Femur (tissue), 1 donor: ENCODE measurements at places on chromosomes 4 and X.

DNA sequence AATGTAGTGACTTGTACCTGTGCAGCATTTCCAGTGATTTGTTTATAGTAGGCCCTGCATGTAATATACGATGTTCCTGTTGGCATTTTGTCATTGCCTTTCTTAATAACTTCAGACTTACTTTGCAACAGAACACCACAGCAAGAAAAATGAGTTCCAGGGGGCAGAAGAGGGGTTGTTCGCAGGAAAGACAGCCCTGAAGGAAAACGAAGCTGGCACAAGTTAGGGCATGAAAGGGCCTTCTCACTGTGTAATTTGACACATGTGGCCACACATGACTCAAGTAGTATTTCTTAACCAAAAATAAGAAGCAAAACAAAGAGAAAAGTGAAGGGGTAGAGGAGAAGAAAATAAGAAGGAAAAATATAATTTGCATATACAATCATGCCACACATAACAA is 265.8 kb upstream of the SMIM31 start:
- no peak for DNase-seq

DNA sequence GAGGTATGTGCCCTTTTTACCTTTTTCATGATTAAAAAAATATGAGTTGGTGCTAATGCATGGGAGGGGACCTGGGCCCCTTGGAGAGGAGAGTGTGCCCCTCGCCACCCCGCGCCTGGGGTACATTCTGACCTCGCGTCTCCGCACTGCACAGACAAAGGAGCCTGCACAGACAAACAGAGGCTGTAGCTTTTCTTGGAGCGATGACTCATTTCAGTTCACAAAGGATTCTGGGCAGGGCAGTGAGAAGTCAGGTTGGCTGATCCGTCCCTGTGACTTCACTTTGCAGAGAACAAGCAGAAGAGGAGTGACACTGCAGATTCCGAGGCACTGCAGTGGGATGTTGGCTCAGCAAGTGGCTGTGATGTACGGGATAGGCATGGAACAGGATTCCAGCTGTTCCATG is 82.9 kb downstream of the STOX2 start:
- DNase-seq: peak; percentile 86

- DNase-seq: no peak
These were observed 217.3 kb upstream of the GK2 start for GRCh38 chr4:79625361-79625760.

GRCh38 chrX:131910586-131910985 is 112.5 kb upstream of the STK26 start:
- no peak for DNase-seq

- no peak for DNase-seq
These were observed 348.4 kb downstream of the FBXO8 start for GRCh38 chr4:173934933-173935620.

DNA sequence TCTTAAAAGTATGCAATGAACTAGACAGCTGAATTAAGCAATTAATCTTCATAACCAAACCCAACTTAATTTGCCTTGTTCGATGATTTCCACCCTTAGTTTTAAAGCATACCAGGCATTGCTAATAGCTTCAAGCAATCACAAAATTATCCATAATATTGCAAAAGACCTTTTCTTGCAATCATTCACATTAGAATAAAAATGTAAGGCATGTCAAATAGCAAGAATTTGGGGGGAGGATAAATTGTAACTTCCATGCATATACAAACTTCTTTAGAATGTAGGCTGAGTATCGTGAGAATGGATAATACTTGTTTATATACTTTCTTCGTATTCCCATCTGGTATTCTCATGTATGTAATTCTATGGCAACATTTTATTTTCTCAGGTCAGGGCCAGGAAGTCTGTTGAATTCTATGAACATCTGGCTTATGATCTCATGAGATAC is 28.7 kb upstream of the BMP2K start:
- DNase-seq: no peak

DNA sequence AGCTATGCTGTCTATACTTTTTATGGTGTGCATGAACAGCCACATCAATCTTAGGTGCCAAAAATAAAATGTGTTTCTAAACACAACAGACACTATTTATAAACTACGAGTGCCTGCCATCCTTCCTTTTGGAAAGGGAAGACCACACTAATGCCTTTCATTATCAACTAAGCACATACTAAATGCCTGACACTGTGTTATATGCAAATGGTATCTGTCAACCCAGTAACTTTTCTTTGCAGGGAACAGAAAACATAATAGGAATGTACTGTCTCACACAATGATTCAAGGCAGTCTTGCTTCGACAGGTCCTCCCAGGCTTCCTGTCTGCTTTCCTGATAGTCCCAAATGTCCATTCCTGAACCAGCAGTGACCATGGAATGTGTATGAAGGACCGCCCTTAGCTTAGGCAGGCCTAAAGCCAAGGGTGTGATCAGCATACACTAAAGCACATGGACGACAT is 43.8 kb downstream of the ADGRA3 start:
- peak; percentile 34 for DNase-seq
